ENCODE measurements at places on chromosomes 3 and 15.

GRCh38 chr15:43920815-43921214 lies 94.0 kb downstream of the WDR76 start:
- DNase-seq = no peak

- no peak for DNase-seq
Observed at GRCh38 chr15:59873644-59874272, 130.4 kb upstream of the FOXB1 start.

DNA sequence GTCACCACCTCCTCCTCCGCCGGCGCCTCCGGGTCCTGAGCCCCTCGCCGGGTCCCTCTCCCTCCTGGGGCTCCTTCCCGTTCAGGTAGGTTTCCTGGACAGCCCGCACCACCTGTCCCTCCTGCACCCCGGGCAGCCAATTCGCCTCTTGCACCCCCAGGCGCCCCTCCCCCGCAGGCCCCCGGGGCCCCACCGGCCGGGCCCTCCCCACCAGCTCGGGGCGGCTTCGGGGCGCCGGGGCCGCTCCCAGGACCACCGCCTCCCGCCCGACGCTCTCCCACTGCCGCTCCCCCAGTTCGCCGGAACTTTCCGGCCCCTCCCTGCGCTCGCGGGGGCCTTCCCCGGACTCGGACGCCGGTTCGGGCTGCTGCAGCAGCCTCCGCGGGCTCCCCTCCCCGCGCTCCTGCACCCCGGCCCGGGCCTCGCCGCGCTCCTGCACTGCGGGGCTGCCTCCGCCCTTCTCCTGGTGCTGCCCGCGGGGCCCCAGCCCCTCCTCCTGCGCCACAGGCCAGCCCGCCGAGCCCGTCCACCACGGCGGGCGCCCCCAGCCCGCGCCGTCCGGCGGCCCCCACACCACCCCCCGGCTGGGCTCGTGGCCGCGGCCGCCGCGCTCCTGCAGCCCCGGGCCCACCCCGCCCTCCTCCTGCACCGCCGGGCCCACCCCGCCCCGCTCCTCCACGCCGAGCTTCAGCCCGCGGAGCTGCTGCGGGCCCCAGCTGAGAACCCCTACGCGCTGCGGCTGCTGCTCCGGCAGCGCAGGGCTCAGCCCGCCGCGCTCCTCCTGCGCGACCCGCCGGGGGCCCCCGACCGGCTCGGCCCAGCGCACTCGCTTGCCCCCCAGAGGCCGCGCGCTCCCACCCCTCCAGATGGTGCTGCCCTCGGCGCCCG lies 587 bp upstream of the TNK2 start:
- peak; percentile 41 for DNase-seq

GRCh38 chr3:12155828-12156227 lies 2.9 kb downstream of the TIMP4 start:
- peak; percentile 53 for DNase-seq

GRCh38 chr3:64008487-64009351 lies 14.6 kb downstream of the PSMD6 start:
- DNase-seq = no peak

- no peak for DNase-seq
Observed at GRCh38 chr3:195221015-195221853, 49.7 kb downstream of the XXYLT1 start.

- no peak for DNase-seq
Observed at GRCh38 chr15:92576597-92577200, 78.9 kb downstream of the FAM174B start.

GRCh38 chr3:193896419-193896818 lies 239.5 kb upstream of the HES1 start:
- no peak for DNase-seq

GRCh38 chr3:188076176-188076575 lies 77.8 kb upstream of the LPP start:
- DNase-seq = no peak

- DNase-seq = peak; percentile 69
Observed at GRCh38 chr15:90648137-90649070, 68.7 kb upstream of the BLM start.

All from HTR-8/SVneo (cell line).